ENCODE measurements at places on chromosomes 13 and 19. TPM values are rescaled to one million over a fixed set of nuclear protein-coding genes. Genes with fewer than 3 reads are reported as not detected.

DNA sequence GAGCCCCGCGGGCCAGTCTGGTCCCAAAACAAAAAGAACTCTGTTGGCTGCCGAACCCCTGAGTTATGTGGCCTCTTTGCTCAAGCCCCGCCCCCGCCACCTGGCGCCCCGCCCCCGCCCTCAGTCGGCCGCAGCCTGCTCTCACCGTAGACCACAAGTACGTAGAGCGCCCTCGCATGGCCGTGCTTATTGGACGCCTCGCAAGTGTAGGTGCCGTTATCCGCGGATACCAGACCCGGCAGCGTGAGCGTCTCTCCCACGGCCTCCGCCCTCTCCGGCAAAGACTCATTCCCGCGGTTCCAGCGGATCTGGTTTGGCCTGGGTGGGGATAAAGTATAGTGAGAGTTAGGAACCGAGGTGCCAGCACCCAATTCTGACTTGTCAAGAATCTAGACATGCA lies 5.5 kb upstream of the ZNF428 start:
- DNase-seq, result no peak

GRCh38 chr19:1164684-1165531 lies 9.2 kb downstream of the SBNO2 start:
- DNase-seq, result no peak

GRCh38 chr13:18996627-18997051 lies 185.0 kb downstream of the TUBA3C start:
- no peak for DNase-seq

DNA sequence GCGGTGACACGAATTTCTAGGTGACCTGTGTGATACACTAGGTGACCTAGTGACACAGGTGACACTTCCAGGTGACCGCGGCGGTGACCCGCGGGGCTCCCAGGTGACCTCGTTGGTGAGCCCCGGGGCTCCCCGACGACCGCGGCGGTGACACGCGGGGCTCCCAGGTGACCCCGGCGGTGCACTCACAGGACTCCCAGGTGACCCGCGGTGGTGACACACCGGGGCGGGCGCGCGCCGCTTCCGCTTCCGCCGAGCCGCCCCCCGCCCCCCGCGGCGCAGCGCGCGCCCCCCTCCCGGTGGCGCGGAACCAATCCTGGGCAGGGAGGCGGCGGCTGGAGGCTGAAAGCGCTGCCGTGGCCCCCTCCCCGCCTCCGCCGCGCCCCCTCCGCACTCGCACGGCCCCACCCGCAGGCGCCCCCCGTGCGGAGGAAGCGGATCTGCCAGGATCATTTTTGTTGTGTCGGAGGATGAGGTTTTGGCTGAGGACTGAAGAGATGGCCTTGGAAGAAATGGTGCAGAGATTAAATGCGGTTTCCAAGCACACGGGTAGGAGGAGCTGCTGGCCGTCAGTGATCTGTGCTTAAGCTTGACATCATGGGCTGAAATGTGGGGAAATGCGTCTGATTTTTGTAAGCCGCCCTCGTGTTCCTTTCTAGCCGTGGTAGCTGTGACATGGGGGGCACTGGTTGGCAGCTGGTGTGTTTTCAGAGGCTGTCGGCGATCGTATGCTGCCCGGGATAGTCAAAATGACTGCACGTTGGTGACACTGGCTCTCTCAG lies at the start of gene MCF2L:
Gene MCF2L, plus strand, starts transcription at position 305 of the 782 bp plus-strand sequence. Its CDS starts 166 bp downstream, at position 471.
- DNase-seq, result peak; percentile 72

Gene MEDAG
- 12.1 TPM for total RNA-seq

- DNase-seq, result no peak
Observed at GRCh38 chr19:48500830-48501493, 10.7 kb downstream of the LMTK3 start.

Gene SLC46A3
- 8.5 TPM for total RNA-seq

DNA sequence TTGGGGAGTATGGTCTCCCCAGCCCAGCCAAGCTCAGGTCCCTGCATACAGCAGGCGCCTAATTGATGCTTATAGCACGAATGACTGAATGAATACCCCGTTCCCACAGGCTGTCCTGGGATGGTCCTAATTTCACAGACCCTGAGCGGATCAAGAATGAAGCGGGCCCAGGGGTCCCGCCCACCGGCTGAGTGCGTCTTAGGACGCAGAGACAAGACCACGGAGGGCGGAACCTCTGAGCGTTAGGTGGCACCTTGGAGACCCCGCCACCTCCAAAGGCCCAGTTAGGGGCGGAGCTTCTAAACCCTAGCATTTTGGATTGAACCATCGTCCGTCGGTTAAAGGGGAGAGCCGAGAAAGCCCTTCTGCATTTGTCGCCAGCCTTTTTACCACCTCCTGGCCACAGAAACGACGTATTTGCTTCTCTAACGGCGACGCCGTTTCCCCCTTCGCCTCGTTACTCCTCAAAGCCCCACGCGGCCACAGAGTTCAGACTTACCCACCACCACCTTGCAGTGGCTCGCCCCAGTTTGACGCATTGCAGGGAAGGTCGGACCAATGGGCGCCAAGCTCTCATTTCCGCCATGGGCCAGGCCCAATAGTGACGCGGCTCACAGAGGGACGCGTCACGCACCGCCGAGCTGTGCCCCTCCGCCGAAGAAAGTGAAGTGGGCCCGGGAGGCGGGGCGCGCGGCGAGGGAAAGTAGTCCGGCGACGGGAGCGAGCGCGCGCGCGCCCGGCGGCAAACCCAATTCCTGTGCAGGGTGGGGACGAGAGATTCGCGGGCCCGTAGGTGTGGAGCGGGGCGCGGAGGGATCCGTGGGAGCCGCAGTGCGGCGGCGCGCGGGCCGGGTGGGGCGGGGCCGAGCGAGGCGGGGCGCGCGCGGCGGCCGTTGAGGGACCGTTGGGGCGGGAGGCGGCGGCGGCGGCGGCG lies 479 bp upstream of the CALM3 start:
- peak; percentile 99 for DNase-seq

GRCh38 chr13:88189728-88190127 lies 518.6 kb downstream of the SLITRK5 start:
- peak; percentile 28 for DNase-seq

- no peak for DNase-seq
Observed at GRCh38 chr19:44111910-44112463, 1.2 kb upstream of the ZNF225 start.

GRCh38 chr19:57016491-57016890 lies 103.3 kb upstream of the USP29 start:
- DNase-seq, result no peak

Gene CRB3
- 0.44 TPM for total RNA-seq

GRCh38 chr13:61684976-61685681 lies 269.5 kb upstream of the PCDH20 start:
- DNase-seq, result no peak

Gene OSCAR
- 1.1 TPM for total RNA-seq

GRCh38 chr13:78606471-78607408 lies 3.4 kb upstream of the POU4F1 start:
- no peak for DNase-seq

DNA sequence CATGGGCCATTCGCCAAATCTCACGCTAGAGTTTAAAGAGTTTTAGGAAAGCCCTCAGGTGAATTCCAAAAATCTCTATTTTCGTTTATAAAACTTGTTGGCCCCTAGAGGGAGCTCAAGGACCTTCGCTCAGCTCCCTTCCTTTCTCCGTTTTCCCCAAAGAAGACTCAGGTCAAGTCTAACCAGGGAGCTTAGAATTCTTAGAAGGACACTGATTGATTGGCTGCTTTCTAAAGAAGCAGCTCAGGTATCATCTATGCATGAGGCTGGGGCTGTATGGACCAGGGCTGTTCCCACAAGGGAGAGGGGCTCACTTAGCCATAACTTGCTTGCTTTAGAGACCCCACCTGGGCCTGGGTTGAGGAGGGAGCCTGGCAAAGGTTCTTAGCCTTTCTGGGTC lies 20.5 kb downstream of the DZIP1 start:
- peak; percentile 13 for DNase-seq

GRCh38 chr13:29959086-29959485 lies 108.7 kb upstream of the UBL3 start:
- no peak for DNase-seq

Gene PSG3
- total RNA-seq, result 0.83 TPM

DNA sequence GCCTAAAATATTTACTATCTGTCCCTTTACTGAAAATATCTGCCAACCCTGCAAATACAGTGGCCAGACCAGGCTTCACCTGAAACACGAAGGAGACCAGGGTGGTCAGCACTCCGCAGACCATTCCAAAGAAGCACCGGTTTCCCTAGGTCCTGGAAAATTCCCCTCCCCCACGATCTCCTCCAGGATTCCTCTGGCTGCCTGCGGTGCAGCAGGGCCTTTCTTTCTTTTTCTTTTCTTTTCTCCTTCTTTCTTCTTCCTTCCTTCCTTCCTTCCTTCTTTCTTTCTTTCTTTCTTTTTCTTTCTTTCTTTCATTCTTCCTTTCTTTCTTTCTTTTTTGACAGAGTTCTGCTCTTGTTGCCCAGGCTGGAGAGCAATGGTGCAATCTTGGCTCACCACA lies 152.7 kb downstream of the USP12 start:
- no peak for DNase-seq

DNA sequence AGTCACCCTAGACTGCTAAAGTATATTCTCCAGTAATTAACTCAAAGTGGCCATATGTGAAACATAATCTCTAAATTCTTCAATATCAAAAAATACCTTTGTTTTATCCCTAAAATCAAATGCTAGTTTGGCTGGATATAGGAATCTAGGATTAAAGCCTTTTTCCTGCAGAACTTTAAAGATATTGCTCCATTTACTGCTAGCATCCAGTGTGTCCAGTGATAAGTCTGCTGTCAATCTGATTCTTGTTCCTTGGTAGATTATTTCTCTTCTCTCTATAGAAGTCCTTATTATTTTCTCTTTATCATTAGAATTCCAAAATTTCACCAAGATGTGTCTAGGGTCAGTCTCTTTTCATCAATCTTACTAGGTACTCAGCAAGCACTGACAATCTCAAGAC lies 384.6 kb downstream of the FGF14 start:
- DNase-seq, result no peak

GRCh38 chr13:42970824-42971690 lies 21.0 kb downstream of the EPSTI1 start:
- peak; percentile 68 for DNase-seq

Gene PSG1
- total RNA-seq, result 0.61 TPM

Gene SBK3
- not detected for total RNA-seq

GRCh38 chr13:103018556-103018955 lies 47.7 kb downstream of the SLC10A2 start:
- no peak for DNase-seq

Gene PLK5
- 0.66 TPM for total RNA-seq

DNA sequence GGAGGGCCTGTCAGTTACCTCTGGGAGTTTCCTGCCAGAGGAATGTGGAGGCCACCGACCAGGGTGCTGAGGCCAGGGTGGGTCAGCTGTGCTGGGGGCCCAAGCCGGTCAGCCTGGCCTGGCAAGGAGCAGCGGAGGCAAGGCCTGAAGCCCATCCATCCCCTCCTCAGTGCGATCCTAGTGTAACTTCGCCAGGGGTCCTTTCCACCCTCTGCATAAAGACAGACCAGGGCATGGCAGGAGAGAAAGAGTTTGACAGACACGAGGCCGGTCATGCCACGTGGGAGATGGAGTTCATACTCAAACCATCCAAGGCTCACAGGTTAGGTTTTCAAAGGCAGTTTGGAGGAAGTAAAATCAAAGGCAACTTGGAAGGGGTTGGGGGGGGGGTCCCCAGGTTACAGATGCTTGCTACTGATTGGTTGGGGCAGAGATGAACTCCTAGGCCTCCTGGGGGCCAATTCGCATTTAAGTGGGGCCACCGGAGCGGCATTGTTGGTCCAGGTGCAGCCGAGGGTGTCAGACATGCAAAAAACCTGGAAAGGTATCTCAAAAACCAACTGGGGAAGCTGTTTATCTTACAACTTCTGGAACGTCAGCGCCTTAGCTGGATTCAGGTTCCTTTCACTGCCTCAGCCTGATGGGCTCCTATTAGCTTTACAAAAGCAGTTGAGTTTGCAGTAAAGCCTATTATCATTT lies 36.8 kb upstream of the DPRX start:
- no peak for DNase-seq

Gene ZNF91
- 105 TPM for total RNA-seq

Gene CLDND2
- total RNA-seq, result not detected

DNA sequence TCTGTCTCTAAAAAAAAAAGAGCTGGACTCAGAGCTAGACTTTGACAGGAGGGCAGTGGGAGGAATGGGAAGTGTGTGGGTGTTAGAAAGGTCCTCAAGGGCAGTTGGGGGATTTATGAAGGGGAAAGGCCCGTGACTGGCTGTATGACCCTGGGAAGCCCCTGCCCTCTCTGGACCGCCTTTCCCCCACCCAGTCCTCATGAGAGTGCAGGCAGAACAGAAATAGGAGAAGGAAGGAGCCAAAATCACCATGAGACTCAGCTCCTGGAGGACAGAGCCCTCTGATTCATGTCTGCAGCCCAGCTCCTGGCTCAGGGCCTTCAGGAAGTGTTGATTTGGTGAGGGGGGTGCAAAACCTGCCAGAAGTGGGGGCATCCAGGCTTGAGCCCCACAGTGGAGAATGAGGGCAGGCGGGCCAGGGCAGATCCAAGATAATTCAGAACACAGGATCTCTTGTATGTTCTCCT lies 8.7 kb upstream of the SMG9 start:
- no peak for DNase-seq

DNA sequence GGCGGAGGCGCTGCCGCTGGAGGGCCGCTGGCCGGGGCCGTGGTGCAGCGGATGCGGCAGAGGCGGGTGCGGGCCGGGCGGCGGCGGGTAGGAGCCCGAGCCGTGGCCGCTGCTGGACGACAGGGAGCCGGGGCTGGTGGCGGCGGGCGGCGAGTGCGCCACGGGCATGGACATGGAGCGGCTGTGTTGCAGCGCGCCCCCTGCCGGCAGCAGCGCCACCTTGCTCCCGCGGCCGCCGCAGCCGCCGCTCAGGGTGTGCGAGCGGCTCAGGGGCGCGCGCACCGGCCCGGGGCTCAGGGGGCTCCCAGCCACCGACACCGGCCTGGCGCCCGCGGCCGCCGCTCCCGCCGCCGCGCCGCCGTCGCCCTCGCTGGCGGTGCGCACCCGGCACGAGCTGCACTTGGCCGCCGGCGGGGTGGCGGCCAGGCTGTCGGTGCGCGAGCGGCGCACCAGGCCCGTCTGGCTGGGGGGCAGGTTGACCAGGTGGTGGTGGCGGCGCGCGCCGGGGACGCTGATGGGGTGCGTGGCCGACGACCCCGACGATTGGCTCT lies 1.7 kb downstream of the IRS2 start:
- DNase-seq, result peak; percentile 92

Gene MUC16
- under 0.01 TPM for total RNA-seq

DNA sequence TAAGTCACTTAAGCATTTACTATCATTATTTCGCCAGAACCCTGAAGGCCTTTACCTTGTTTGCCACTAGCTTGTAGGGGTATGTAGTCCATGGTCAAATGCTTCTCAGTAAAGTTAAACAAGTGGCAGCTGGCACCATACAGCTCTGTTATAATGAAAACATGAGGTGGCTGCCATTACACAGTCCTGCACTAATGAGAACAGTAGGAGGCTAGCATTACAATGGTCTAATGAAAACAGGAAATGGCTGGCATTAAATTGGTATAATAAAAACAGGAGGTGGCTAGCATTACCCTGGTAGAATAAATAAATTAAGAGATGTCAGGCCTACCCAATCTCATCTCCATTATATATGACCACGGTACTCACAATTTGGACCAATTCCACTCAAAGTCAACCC lies 107.5 kb downstream of the PCDH17 start:
- no peak for DNase-seq

Data from spinal cord (tissue), 10 donors.